Mesendoderm (in vitro differentiated cells): ENCODE measurements at places on chromosomes 5 and 9.

DNA sequence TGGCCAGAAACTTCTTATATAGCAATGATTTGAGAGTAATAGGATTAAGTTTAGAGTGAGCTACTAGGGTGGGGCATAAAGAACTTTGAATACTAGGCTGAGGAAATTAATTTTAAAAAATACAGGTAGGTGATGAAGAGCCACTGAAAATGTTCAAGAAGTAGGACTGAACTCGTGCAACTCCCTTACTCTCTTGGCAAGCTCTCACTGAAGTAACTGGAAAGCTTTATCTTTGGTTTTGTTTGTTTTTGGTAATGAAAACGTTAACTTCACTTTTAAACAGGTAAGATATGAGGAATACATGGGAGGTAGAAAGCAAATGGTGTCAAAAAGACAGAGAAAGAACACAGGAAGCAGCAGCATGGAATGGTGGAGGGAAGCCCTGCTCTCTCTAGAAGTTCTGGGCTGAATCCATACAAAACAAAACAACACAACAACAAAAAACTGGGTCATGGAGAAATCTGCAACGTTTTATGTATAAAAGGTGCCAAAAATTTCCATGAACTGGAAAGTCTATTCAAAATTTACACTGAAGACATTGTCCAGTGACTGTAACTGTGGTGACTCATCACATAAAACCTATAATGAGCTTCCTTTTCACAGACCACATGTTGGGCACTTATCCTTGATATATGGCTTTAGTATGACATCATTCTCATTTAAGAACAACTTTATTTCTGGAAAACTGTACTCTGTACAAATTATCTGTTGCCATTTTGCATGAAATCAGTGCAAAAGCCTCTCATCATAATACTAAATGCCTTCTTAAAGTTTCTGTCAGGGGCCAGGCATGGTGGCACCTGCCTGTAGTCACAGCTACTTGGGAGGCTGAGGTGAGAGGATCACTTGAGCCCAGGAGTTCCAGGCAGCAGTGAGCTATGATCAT is 91.2 kb upstream of the CHD1 start:
- no peaks in the 10 kb centered on the region for H3K4me1 ChIP-seq
- no peak overlapping the region for H3K4me3 ChIP-seq
- no peak for DNase-seq
- H3K27ac ChIP-seq = no peak overlapping the region
- H3K36me3 ChIP-seq = no peaks in the 10 kb centered on the region

DNA sequence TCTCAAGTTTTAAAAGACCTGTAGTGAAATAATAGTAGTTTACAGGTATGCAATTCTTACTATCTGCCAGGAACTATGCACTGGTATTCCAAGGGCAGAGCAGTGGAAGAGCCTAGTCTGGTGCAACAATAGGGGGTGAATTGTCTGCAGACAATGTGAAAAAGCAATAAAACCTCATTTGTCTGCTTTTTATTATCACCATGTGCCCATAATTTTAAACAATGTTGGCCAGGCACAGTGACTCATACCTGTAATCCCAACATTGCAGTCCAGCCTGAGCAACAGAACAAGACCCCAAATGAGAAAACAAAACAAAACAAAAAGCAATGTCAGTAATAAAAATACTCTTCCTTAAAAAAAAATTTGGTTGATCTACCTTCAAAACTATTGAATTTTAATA is 12.2 kb upstream of the SLC44A1 start:
- H3K4me1 ChIP-seq = peaks cover 2% of the 10 kb centered on the region
- no peak overlapping the region for H3K4me3 ChIP-seq
- no peaks in the 10 kb centered on the region for H3K27me3 ChIP-seq
- no peak for DNase-seq
- H3K27ac ChIP-seq = no peak overlapping the region
- no peaks in the 10 kb centered on the region for H3K36me3 ChIP-seq

- no peak overlapping the region for H3K4me3 ChIP-seq
- no peaks in the 10 kb centered on the region for H3K27me3 ChIP-seq
- peak; percentile 16 for DNase-seq
- no peak overlapping the region for H3K27ac ChIP-seq
- H3K4me1 ChIP-seq = peaks cover 8% of the 10 kb centered on the region
Measured at GRCh38 chr9:38486056-38486615, 61.9 kb upstream of the IGFBPL1 start.

GRCh38 chr5:548256-548655 is 24.0 kb upstream of the SLC9A3 start:
- H3K4me1 ChIP-seq = no peaks in the 10 kb centered on the region
- H3K36me3 ChIP-seq = no peaks in the 10 kb centered on the region
- H3K27ac ChIP-seq = no peak overlapping the region

- no peak for DNase-seq
- no peak overlapping the region for H3K4me3 ChIP-seq
- H3K27ac ChIP-seq = no peak overlapping the region
- H3K4me1 ChIP-seq = no peaks in the 10 kb centered on the region
- H3K27me3 ChIP-seq = no peaks in the 10 kb centered on the region
Measured at GRCh38 chr5:149680810-149681221, 49.3 kb upstream of the PPARGC1B start.

GRCh38 chr9:118330191-118330986 is 626.2 kb downstream of the TLR4 start:
- H3K27me3 ChIP-seq = no peaks in the 10 kb centered on the region
- H3K4me3 ChIP-seq = no peak overlapping the region
- H3K36me3 ChIP-seq = no peaks in the 10 kb centered on the region
- no peaks in the 10 kb centered on the region for H3K4me1 ChIP-seq
- DNase-seq = peak; percentile 36

GRCh38 chr5:165397516-165397915 is 1892.1 kb downstream of the MAT2B start:
- no peaks in the 10 kb centered on the region for H3K4me1 ChIP-seq
- no peak for DNase-seq
- H3K36me3 ChIP-seq = no peaks in the 10 kb centered on the region
- H3K27me3 ChIP-seq = no peaks in the 10 kb centered on the region
- no peak overlapping the region for H3K4me3 ChIP-seq

GRCh38 chr9:122197882-122198281 is 30.9 kb downstream of the LHX6 start:
- H3K4me3 ChIP-seq = no peak overlapping the region
- H3K36me3 ChIP-seq = no peaks in the 10 kb centered on the region
- DNase-seq = no peak
- no peak overlapping the region for H3K27ac ChIP-seq
- no peaks in the 10 kb centered on the region for H3K27me3 ChIP-seq
- no peaks in the 10 kb centered on the region for H3K4me1 ChIP-seq

GRCh38 chr5:77900691-77901090 is 124.6 kb upstream of the TBCA start:
- no peaks in the 10 kb centered on the region for H3K27me3 ChIP-seq
- H3K27ac ChIP-seq = no peak overlapping the region
- H3K36me3 ChIP-seq = no peaks in the 10 kb centered on the region
- no peak overlapping the region for H3K4me3 ChIP-seq
- no peaks in the 10 kb centered on the region for H3K4me1 ChIP-seq
- DNase-seq = no peak

- H3K27ac ChIP-seq = no peak overlapping the region
- H3K4me3 ChIP-seq = no peak overlapping the region
- DNase-seq = no peak
- H3K36me3 ChIP-seq = no peaks in the 10 kb centered on the region
- H3K27me3 ChIP-seq = no peaks in the 10 kb centered on the region
Measured at GRCh38 chr9:6696178-6696577, 50.6 kb upstream of the GLDC start.

DNA sequence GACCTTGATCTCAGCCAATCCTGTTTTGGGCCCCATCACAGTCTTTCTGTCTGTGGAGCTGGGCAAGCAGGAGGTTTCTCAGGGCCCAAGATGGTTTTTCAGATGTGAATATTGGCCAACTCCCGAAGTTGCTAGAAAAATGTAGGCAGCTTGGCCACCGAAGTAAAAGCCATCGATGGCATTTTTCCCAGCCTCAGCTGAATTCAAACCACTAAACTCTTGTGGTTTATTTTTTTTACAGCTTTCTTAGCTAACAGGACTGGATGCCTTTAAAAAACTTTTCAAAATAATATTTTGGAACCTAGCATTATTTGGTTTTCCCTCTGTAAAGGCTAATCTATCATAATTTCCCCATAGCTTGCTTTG is 102.5 kb upstream of the ERCC6L2 start:
- DNase-seq = no peak
- no peaks in the 10 kb centered on the region for H3K36me3 ChIP-seq
- H3K27ac ChIP-seq = no peak overlapping the region
- peaks cover 10% of the 10 kb centered on the region for H3K4me1 ChIP-seq
- H3K27me3 ChIP-seq = no peaks in the 10 kb centered on the region
